ENCODE measurements at places on chromosomes 11 and 22.

DNA sequence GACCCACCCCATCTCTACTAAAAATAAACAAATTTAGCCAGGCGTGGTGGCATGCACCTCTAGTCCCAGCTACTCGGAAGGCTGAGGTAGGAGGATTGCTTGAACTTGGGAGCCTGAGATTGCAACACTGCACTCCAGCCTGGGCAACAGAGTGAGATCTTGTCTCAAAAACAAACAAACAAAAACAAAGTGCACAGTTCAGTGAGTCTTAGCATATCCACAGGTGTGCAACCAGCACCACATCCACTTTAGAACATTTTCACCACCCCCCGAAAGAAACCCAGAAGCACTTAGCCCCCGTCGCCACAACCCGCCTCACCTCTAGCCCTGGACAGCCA lies 27.4 kb downstream of the MB start:
- no peak for DNase-seq

GRCh38 chr11:44185522-44185921 lies 90.0 kb downstream of the EXT2 start:
- no peak for DNase-seq

- no peak for DNase-seq
Measured at GRCh38 chr11:92702037-92702804, 267.2 kb upstream of the MTNR1B start.

DNA sequence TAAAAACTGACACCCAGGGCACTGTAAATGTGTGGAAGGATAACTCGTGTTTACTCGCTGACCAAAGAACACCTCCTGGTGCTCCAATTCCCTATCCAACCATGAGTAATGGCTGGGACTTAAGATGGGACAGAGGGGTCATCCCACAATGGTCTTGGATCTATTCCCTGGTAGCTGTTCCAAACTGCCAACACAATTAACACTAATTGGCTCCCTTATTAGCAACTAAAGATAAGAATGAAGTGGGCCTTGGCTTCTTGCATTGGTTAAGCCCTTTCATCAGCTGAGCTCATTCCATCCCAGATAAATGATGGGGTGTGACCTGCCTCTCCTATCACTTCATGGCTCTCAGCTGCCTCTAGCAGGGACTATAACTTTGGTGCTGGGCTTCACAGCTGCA lies 1.5 kb upstream of the SIK3 start:
- DNase-seq, result no peak

GRCh38 chr22:21448627-21449416 lies 18.4 kb upstream of the TMEM191C start:
- DNase-seq, result no peak

GRCh38 chr11:29296680-29297079 lies 720.1 kb downstream of the KCNA4 start:
- no peak for DNase-seq

DNA sequence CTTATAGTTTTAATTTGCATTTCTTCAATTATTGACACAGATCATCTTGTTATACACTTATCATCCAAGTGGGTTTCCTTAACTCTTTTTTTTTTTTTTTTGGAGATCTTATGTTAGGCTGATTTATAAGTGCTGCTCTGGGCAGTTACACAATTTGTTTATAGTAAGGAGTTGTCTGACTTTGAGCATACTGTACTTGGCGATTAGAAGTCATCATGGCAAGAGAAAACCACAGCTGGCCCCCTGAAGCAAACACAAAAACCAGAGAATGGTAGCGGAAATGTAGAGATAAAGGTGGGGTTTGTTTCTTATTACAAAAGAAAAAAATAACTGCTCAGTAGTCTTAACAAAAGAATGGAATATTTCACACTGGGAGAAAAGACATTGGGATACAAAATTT lies 292.6 kb downstream of the SWAP70 start:
- DNase-seq, result no peak

GRCh38 chr22:35531202-35531601 lies 9.4 kb upstream of the RASD2 start:
- DNase-seq, result no peak

DNA sequence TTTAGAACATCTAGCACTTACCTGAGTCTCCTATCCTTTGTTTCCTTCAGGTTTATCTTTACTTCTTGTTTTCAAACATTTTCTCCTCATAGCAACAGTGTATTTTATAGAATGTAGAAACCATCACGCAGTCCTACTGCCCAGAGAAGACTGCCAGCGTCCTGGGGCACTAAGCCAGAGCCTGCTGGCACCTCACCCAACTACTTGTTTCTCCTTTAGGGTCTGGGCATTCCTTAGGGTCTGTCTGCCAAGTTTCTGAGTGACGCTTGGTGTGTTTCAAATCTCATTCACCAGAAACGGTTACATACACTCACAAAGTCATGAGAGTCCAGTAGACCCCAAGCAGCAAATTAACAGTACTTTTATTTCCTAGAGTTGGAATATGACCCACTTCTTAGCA lies 49.6 kb upstream of the SLC25A1 start:
- no peak for DNase-seq

DNA sequence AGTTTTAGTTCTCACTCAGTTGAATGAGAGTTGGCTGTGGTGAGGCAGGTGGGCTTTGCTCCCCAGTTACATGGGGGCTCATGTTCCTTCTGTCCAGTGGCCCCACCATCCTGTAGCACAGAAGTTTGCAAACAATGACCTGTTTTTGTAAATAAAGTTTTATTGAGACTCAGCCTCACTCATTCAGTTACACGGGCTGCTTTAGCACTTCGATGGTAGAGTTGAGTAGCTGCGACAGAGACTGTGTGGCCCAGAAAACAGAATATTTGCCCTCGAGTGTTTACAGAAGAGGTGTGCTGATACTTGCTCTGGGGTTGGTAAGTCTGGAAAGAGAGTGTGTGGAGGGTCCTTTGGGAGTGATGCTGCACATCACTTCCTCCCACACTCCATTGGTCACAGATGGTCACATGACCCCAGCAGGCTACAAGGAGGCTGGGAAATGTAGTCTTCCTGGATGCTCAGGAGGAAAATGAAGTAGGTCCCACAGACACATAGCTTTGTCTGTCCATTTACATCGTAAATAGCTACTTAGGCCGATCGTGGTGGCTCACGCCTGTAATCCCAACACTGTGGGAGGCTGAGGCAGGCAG lies 34.6 kb downstream of the IFT27 start:
- no peak for DNase-seq

DNA sequence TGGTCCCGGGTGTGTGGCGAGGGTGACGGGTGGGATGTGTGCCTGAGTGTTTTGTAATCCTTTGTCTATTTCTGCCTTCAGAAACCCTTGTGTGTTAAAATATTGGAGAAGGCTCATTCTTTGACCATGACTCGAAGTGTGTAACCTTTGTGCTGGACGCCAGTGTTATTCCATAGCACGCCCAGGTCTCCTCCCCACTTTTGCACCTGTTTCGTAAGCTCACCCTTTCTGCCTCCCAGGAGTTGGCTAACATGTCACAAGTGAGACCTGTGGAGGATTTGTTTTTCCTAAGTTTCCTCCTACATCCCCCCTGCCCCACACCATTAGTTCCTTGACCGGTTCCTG lies 382 bp downstream of the C11orf54 start:
- DNase-seq, result no peak

- DNase-seq, result no peak
Measured at GRCh38 chr11:9148727-9149126, 57.3 kb upstream of the SCUBE2 start.

DNA sequence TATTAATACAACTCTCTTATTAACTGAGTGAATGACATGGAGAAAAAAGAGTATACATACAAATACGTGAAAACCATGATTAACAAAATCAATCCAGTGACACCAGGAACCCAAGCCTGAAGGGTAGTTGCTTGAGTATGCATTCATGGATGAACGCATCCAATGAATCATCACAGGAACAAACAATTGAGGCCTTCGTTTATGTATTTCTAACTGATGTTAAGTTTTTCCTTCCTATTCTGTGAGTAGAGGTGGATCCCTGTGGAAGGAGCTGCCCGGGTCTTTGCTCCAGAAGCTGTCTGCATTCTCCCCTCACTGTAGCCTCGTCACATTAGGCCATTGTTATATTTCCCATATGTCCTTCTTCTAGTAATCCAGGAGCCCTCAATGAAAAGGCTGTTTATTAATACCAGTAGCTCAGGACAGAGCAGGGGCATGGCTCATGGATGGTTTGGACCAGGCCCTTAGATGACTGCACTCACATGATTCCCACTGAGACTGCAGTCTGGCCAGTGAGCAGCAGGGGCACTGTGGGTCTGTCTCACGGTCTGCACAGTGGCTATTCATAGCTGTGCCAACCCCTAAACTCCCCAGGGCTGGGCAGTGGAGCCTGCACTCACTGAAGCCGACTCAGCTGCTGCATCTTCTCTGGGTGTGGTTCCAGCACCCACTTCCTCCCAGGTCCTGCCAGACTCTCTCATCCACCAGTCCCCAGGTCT lies 128.1 kb upstream of the TOP3B start:
- no peak for DNase-seq

- DNase-seq, result no peak
Measured at GRCh38 chr11:12269104-12269441, 108.3 kb upstream of the PARVA start.

DNA sequence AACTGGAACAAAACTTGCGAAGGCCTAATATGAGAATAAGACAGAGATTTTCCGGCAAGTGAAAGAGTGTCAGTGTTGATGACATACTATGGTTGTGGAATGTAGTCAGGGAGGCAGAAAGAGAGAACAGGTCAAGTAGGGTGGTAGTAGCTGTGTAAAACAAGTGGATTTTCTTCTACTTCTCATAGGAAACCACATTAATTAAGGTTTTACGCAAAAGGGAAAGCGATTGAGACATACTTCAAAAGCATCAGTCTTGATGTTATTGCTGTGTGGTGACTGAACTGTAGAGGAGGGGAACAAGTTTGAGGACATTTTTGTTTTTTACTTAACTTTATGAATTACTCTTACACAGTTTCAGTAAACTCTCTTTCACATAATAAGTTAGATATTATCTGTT lies 186.0 kb upstream of the CNTN5 start:
- no peak for DNase-seq

GRCh38 chr11:44221992-44222391 lies 87.9 kb downstream of the ALX4 start:
- DNase-seq, result no peak

- no peak for DNase-seq
Measured at GRCh38 chr11:2289859-2290258, 11.9 kb downstream of the C11orf21 start.

DNA sequence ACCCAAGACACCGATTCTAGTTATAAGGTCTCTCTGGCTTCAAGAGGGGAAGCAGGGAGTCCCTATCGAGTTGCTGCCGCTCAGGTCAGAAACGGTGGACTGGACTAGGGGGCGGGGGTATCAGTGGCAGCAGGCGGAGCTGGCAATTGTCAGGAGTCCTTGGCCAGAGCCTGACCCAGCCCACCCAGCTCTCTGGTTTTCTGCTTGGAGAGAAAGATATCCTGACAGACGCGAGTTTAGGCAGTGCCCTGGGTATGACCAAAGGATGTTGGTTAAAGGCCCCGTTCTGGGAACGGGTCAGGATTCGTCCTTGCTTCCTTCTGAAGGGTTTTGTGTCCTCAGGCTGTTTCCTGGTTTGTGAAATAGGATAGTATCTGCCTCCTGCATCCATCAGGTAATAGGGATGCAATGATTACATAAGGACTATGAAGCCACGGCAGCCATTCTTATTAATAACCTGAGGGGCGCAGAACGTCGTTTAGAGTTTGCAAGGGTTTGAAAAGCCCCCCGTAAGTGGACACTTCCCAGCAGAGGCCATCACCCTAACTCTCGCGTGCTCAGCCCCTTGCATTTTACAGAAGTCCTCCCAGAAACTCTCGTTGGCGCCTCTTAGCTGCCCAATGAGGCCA lies 700 bp upstream of the DEPDC5 start:
- DNase-seq, result no peak

DNA sequence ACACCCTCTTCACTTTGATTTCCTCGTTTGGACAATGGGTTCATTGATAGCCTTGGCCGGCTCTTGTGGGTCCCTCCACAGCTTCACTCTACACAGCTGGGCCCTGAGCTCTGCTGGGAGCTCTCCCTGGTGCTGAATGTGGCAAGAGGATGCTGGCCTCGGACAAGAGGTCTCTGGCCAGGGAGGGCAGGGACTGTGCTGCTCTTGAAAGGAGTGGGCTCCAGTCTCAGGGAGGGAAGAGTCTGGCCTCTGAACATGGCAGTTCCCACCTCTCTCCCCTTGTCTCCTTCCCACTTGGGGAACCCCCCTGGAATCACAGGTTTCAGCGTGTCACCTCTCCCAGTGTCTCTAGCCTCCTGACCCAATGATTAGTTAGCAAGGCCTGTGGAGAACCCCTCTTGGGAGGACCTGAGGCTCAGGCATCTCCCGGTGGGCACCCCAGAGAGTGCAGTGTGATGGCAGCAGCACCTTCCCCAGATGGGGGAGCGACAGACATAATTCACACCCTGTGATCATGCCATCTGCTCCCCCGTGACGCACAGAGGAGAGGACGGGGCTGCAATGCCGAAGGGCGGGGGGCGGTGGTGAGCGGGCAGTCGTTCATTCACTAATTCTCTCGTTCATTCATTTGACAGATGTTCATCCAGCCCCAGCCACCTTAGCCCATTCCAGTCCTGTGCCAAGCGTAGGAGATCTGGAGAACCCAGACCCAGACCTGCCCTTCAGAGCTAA lies 2.8 kb upstream of the CABP7 start:
- DNase-seq, result no peak

- no peak for DNase-seq
Measured at GRCh38 chr11:61332281-61332796, 566 bp downstream of the DDB1 start.

DNA sequence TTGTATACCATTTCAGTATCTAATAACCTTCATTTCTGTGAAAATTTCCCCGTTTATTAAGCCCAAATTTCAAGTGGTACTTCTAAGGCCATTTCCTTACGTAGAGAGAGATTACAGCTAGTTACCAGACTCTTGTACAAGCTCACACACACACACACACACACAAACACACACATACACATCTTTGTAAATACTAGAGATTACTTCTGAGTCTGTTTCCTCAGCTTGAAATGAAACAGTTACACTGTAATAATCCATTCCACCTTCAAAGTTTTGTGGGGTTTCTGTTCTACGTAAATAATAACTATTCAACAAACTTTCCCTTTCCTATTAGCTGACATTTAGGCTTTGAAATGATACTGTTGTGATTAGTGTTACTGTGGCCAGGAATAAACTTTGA lies 6.2 kb downstream of the POGLUT3 start:
- DNase-seq, result no peak

DNA sequence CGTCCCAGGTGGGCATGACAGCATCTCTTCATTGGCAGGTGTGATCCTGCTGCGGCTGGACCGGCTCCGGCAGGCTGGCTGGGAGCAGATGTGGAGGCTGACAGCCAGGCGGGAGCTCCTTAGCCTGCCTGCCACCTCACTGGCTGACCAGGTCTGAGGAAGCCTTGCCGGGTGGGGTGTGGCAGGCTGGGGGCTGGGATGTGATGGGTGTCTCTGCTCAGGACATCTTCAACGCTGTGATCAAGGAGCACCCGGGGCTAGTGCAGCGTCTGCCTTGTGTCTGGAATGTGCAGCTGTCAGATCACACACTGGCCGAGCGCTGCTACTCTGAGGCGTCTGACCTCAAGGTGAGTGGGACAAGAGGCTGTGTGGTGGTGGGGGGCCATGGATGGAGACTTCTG lies 3.5 kb downstream of the LARGE2 start:
- no peak for DNase-seq

Measured in NCI-H2081 (cell line).